ENCODE measurements at places on chromosomes 3 and 15. TPM values are rescaled to one million over a fixed set of nuclear protein-coding genes. Genes with fewer than 3 reads are reported as not detected.

- H3K4me1 ChIP-seq = no peaks in the 10 kb centered on the region
- H3K27me3 ChIP-seq = no peaks in the 10 kb centered on the region
- peak overlapping the region; percentile 7 for H3K27ac ChIP-seq
- no peak for DNase-seq
Observed at GRCh38 chr3:194749631-194750490, 64.2 kb downstream of the FAM43A start.

- no peak overlapping the region for H3K27ac ChIP-seq
- H3K27me3 ChIP-seq = no peaks in the 10 kb centered on the region
- no peak for DNase-seq
- no peaks in the 10 kb centered on the region for H3K36me3 ChIP-seq
Observed at GRCh38 chr15:87118435-87118834, 1038.8 kb downstream of the AGBL1 start.

GRCh38 chr15:49242820-49243219 lies 72.8 kb downstream of the GALK2 start:
- no peaks in the 10 kb centered on the region for H3K4me1 ChIP-seq
- DNase-seq = no peak
- no peaks in the 10 kb centered on the region for H3K36me3 ChIP-seq
- no peak overlapping the region for H3K4me3 ChIP-seq
- H3K27ac ChIP-seq = no peak overlapping the region

The UBA7 gene
- 26.4 TPM for total RNA-seq

The SIDT1 gene
- 95.0 TPM for total RNA-seq

DNA sequence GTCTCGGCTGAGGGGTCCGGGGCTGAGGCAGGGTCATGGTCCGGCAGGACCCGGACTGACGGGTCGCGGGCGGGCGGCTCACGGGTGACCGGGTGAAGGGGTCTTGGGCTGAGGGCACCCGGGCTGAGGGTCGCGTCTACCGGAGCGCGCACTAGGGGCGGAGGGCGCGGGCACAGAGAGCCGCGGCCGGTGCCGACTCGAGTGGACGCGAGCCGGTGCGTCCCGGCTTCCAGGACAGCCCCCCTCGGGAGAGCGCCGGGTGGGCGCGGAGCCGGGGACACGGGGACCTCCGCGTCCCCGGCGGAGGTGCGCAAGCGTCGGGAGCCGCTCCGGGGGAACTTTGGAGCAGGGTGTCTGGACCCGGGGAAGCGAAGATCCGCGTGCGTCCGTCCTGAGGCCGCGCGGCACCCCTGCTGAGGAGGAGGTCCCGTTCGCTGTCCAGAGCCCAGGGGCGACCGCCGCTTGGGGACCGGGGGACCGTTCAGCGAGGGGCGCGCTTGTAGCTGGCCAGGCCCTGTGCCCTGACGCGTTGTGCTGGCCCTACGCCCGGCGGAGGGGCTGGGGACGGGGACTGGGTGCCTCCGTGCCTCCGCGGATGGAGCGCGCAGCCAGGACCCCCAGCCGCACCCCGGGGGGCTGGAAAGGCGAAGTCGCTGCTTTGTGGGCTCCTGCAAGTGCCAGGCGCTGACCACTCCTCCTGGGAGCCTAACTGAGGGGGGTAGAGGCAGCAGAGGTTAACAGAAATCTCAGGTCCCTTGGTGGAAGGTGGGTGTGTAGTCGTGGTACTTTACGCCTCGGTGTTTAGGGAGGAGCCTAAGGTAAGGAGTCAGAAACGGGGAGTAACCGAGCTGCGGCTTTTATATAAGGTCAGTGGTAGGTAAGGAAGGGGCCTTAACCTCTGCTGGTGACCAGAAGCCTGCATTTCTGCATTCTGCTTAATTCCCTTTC lies at the start of gene PPARG:
TSS of gene PPARG (plus strand) at position 889 of the 948 bp plus-strand sequence. CDS start 90,642 bp downstream, outside the sequence.
- H3K27me3 ChIP-seq = no peaks in the 10 kb centered on the region
- no peaks in the 10 kb centered on the region for H3K36me3 ChIP-seq
- peak within 1 kb of the TSS; percentile 83 for H3K27ac ChIP-seq
- H3K4me3 ChIP-seq = peak within 1 kb of the TSS; percentile 71
- H3K4me1 ChIP-seq = no peaks in the 10 kb centered on the region
- DNase-seq = no peak

Measured in breast epithelium (tissue), 4 donors.